Cerebellar nuclear complex (tissue), 1 donor: ENCODE measurements at places on chromosomes 1 and 21.

- DNase-seq: no peak
Observed at GRCh38 chr1:22239378-22239777, 96.5 kb upstream of the WNT4 start.

DNA sequence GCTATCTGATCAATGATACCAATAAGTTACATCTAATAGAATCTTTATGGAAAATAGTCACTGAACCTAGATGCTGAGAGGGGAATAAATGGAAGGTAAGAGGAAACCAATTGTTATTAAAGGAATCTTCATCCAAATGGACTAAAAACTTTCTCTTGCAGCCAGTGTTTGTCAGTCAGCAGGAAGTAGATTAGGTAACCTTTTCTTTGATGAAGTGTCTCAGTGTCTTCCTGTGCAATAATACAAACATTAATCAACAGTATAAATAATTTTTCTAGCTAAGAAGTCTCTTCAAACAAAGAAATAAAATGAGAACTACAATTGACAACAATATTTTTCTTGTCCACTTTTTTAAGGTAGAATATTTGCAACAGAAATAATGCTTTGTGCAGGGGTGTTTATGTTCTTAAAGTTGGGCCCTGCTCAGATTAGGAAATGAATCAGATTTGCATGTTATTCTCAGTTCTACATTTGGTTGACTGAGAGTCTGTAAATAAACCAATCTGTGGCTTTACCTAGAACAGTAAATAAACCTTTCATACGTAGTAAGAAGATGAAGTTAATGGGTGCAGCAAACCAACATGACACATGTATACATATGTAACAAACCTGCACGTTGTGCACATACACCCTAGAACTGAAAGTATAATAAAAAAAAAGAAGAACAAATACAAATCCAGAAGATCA, 391.4 kb downstream of the MRPL39 start:
- no peak for DNase-seq

- no peak for DNase-seq
Observed at GRCh38 chr1:188599313-188599712, 1770.6 kb downstream of the PLA2G4A start.

GRCh38 chr1:22691031-22691753, 19.4 kb upstream of the EPHB2 start:
- DNase-seq: no peak

DNA sequence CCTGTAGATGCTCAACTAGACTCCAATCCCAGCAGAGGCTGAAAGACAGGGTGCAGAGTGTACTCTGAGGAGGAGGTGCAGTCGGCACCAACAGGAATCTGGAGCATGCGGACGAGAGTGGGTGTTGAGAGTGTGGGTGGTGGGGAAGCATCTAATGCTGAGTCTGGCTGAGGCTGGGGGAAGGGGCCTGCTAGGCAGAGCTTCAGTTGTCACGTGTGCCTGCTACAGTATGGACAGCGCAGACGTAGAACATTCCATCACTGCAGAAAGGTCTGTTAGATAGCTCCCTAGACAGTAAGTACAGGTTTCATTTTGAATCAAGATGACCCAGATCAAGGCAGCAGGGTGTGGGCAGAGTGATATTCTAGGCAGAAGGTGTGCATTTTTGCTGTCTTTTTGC, 23.1 kb downstream of the SNAP47 start:
- no peak for DNase-seq

DNA sequence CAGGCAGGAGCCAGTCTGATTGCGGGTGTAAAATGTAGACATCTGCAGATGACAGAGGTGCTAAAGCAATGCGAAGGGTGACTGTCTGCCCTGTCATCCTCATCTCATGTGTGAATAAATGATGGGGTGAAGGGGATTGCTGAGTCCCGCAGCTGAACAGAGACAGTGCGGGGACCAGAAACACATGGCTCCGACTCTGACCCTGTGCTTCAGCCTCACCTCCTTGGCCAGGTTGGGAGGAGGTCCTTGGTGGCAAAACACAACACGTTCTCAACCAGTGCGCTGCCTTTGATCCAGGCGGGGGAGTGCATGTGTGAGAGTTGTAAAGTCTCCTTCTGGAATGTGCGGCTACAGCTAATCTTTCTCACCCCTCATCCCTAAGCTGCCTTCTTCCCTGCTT, 32.0 kb upstream of the TTC22 start:
- no peak for DNase-seq

DNA sequence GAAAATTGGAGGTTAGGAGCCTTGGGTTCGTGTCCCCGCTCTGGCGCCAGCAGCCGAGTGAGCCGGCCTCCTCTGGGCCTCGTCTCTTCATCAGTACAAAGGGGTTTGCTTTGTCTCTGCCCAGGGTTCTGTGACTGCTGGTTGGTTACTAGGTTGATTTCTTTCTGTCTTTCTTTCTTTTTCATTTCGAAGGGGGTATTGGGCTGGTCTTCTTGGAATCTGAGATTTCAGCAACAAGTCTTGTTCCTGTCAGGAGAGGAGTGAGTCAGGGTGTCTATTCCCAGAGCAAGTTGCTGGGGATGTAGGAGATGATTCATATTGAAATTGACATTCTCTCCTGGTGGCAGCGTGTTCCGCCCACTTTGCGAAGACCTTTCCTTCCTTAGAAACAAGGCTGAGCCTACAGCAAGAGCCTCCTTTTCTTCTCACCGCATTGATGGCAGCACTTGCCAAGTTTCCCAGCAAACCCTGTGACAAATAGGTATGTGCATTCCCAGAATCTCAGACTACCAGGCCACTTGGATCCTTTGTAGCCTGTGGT, 79.2 kb downstream of the MAN1C1 start:
- DNase-seq: no peak

GRCh38 chr21:40433538-40433937, 413.4 kb downstream of the DSCAM start:
- DNase-seq: no peak

- no peak for DNase-seq
Observed at GRCh38 chr1:19525607-19526545, 40.5 kb upstream of the CAPZB start.

- no peak for DNase-seq
Observed at GRCh38 chr1:73907051-73907450, 290.9 kb downstream of the LRRIQ3 start.

DNA sequence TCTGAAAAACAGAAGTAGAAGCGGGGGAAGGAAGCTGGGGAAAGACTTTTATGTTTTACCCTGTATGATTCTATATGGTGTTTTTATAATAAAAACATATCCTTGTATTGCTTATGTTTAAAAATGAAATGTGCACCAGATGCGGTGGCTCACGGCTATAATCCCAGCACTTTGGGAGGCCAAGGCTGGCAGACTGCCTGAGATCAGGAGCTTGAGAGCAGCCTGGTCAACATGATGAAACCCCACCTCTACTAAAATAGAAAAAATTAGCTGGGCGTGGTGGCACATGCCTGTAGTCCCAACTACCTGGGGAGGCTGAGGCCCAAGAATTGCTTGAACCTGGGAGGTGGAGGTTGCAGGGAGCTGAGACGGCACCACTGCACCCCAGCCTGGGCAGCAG, 155.4 kb downstream of the SMYD3 start:
- peak; percentile 1 for DNase-seq

DNA sequence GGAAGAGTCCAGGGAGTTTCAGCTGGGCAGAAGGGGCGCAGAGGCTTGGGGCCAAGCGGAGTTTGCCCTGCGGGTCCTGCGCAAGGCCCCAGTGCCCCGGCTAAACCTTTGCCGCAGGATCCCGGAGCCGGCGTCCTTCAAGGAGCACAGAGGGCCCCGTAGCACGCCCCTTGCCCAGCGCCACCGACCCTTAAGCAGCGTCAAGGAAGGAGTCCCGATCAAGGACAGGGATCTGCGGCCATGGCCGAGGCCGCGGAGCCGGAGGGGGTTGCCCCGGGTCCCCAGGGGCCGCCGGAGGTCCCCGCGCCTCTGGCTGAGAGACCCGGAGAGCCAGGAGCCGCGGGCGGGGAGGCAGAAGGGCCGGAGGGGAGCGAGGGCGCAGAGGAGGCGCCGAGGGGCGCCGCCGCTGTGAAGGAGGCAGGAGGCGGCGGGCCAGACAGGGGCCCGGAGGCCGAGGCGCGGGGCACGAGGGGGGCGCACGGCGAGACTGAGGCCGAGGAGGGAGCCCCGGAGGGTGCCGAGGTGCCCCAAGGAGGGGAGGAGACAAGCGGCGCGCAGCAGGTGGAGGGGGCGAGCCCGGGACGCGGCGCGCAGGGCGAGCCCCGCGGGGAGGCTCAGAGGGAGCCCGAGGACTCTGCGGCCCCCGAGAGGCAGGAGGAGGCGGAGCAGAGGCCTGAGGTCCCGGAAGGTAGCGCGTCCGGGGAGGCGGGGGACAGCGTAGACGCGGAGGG, 520 bp downstream of the CLIC6 start:
- no peak for DNase-seq

GRCh38 chr1:226026833-226027232, 27.7 kb upstream of the SDE2 start:
- no peak for DNase-seq

DNA sequence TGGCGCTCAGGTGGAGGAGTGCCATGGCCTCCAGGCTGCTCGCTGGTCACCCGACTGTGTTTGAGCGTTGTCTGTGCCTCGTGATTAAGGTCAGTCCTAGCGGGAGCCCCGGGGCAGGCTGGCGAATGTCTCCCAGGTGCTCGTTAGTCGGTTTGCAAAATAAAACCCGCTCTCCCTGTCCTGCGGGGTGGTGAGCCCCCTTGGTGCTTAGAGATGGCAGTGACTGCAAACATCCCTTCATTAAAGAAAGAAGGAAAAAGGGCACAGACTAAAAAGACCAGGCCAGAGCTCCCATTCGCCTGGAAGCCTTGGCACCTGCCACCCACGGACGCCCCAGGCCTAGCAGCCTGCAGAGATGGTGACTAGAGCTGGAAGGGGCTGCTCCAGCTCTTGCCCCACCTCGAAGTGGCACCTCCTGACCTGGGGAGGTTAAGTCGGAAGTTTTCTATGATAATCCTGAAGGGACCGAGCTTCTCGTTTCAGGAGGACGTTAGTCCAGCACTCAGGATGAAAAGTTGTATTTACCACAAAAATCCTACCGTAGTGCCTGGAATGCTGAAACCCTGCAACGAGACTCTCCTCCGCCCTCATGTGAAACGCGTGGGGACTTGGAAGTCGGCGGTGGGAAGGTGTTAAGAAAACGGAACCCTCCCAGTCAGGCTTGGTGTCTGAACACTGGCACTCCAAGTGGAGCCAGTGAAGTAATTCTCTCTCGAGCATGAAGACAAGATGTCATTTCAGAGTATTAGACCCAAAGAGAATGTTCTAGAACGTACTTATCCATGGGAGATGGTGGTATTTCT, 24.6 kb downstream of the RIPK4 start:
- DNase-seq: no peak

- no peak for DNase-seq
Observed at GRCh38 chr1:186985889-186986491, 157.2 kb downstream of the PLA2G4A start.

GRCh38 chr1:169163059-169163458, 56.6 kb downstream of the ATP1B1 start:
- DNase-seq: no peak

- no peak for DNase-seq
Observed at GRCh38 chr1:200181861-200182260, 154.4 kb downstream of the NR5A2 start.

DNA sequence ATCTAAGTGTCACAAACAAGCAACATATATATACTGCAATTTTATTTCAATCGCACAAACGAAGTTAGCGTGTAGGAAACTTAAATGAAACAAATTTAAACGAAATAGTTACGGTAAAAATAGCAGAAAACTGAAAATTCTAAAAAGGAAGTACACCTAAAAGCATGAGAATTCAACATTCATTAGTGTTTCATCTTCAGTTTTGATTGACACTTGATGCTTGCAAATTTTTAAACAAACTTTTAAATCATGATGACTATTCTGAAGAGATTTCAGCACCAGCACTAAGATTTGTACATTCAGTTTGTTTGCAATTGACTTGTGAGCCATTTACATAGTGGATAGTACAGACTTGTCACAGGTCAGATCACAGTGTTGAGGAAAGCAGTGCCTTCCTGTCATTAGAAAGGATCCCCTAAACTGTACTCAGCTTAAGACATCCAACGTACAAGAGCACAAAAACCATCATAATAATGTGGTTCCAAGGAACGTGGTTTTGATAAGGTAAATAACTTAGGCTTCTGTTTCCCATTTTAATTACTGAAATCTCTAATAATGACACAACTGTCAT, 67.0 kb upstream of the LBR start:
- no peak for DNase-seq

DNA sequence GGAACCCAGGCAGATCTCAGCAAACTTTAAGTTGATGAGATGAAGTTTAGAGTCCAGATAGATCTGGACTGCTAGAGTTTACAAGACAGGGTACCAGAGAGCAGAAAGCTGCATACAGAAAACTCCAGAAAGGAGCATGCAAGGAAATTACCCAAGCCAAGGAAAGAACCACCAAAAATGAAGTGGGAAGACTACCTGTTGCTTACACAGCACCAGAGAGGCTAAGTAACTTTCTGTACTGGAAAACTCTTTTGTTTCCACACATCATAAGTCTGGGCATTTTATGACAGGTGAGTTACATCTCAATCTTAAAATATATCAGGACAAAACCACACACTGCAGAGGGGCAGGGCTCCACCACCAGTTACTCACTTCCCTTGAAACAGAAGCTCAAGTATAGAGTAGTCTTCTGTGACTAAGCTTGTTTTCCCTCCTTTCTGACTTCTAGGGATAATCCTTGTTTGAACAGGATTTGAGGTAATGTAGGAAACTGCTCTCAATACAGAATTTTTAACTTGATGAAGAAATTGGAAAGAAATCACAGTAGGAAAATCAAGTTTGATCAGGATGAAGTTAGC, 17.4 kb upstream of the GJA9 start:
- DNase-seq: no peak

GRCh38 chr1:108125312-108126138, 74.6 kb downstream of the SLC25A24 start:
- peak; percentile 28 for DNase-seq

GRCh38 chr1:170414989-170415709, 116.8 kb upstream of the GORAB start:
- DNase-seq: no peak

- no peak for DNase-seq
Observed at GRCh38 chr1:157403203-157403602, 149.1 kb downstream of the FCRL5 start.

- no peak for DNase-seq
Observed at GRCh38 chr1:54329312-54330003, 76.7 kb downstream of the SSBP3 start.

DNA sequence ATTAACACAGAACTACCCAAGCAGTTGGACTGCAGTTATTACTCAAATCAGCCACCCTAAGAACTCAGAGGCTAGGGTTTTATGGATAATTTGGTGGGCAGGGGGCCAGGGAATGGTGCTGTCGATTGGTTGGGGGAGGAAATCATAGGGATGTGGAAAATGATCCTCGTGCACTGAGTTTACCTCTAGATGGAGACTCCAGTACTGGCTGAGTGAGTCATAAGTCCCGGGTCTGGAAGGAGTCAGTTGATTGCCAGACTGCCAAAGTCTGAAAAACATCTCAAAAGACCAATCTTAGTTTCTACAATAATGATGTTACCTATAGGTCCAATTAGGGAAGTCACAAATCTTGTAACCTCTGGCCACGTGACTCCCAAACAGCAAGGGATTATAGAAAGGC, 257.5 kb upstream of the PRMT6 start:
- DNase-seq: no peak

- no peak for DNase-seq
Observed at GRCh38 chr1:36326499-36326898, 3.1 kb upstream of the EVA1B start.
